BJ (cell line): ENCODE measurements at places on chromosomes 2 and 18.

DNA sequence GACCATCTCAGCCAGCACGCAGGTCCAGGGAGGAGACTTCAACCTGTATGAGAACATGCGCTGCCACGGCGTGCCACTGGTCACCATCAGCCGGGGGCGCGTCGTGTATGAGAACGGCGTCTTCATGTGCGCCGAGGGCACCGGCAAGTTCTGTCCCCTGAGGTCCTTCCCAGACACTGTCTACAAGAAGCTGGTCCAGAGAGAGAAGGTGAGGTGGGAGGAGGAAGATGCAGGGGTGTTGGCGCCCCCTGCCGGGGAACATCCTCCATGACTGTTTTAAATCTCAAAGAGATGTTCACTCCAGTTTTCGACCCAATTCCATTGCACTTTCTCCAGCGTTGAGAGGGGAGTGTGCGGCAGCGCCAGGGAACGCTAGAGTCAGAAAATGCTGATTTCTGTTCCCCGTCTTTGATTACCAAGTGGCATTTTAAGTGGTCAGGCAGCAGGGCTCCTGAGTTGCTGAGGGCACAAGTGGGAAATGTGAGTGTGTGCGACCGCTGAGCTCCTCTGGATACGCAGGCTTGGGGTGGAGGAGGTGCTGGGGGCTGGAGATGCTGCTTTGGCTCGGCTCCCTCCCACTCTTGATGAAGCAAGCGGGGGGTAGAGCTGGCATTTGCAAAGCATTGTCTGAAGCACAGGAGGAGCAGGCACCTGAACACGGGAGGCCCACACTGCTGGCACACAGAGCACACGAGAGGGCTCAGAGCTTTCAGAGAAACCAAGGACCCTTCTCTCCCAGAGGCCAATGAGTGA is 27.7 kb upstream of the MAPRE3 start:
- no peak for DNase-seq

- DNase-seq = no peak
These were observed 34.6 kb upstream of the RAB1A start for GRCh38 chr2:65164426-65164891.

DNA sequence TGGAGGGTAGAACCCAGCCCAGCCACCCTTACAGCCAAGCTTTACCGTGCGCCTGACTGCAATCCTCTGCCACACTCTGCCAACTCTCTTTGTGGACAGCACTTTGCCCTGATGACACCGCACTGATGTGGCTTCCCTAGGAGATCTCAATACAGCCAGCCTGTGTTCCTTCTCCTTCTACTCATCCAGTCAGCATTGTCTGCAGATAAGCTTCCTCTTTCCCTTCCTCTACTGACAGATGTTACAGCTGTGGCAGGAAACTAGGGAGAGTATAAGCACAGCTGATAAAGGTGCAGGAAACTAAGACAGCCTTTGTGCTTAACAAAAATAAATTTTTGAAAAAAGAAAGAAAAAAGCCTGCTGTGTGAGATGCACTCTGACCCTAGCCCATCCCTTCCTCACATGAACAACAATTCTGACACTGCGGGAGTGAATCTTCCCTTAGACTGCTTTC is 25.0 kb downstream of the CEP68 start:
- DNase-seq = no peak

DNA sequence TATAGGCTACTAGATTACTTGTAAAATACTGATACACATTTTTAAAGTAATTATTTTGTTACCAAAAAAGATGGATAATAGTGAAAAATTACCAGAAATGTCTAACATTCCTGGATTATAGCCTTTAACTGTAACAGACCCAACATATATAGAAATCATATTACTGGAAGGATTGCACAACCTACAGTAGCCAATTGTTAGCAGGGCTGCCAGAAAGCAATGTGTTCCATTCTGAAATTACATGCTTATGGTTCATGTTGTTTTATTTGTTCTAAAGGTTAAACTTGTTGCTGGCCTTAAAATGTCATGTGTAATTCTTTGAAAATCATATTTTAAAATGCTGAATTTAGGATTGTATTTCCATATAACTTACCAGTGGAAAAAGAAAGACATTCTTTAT is 793.6 kb upstream of the ACVR2A start:
- DNase-seq = no peak

DNA sequence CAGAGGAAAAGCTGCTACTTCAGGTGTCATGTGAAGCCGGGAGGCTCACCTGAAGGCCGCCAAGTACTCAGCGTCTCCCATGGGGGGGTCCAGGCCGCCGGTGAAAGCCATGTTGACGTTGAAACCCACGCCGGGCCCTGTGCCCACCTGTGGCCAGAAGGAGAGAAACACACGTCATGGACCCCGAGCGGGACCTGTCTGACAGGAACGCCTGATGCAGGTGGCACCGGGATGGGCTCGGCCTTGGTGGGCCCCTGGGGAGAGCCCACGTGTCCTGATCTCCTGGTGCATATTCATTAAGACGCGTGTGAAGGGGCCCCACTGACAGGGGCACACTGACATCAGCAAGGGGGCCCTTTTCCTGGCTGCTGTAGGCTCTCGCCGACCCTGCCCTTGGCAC is 233.2 kb downstream of the TWIST2 start:
- DNase-seq = no peak

DNA sequence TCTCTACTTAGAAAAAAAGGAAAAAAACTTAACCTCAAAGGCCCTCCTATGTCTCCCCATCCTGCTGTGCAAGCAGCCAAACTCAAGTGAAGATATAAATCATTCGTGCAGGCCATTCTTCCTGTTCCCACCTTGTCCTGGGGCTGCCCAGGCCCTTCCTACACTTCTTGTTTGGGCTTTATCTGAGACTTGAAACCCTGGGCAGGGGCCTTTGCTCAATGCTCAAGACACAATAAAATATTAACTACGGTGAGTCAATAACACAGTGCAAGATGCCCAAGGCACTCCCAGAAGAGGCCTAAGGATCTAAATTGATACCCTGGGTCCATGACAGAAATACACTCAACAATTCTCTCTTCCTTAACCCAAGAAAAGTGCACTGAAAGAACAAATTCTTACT is 67.6 kb downstream of the TBC1D8 start:
- DNase-seq = no peak

DNA sequence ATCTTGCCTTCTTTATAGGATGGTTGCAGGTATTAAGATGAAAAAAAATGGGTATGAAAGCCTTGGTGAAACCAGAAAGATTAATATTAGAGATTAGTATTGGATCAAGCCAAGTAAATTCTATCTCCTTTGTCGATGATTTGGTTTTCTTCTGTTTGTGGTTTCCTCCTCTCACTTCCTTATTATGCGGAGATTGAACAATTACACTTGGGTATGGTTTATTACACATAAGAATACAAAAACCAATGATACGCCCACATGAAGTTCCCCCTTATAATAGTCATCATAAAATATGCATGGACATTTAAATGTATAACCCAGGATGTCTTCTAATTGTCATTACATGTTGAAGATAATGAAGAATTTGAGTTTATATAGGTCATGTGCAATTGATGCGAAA is 4.9 kb downstream of the LTBP1 start:
- no peak for DNase-seq

GRCh38 chr2:226660526-226660925 is 139.1 kb downstream of the IRS1 start:
- DNase-seq = peak; percentile 59

GRCh38 chr2:28287256-28287915 is 105.3 kb upstream of the FOSL2 start:
- peak; percentile 59 for DNase-seq

DNA sequence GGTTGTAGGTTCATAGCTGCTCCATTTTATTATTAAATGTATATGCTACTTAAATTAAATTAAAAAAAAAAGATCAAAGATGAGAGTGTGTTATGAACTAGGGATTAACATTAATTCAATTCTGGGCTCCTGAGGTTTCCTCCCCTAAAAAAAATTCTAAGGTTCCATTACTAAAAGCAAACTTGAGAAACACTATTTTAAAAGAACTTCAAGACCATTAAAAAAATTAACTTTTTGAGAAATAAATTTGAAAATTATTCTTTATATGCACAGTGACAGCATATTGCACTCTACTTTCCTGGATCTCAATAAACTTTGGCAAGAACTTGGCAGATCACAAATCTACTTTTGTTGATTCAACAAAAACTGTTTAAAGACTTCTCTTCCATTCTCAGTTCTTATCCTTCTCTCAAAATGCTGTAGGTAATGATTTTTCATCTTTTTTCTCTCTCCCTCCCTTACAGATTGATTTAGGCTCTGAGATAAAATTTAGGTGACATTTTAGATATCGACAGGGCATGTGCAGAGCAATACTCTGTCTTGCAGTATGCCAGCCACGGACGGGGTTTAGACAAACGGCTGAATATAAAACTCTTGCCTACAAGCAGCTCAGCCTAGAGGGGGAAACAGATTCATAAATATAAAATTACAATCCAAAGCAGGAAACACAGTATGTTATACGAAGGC is 592 bp upstream of the MARS2 start:
- no peak for DNase-seq

DNA sequence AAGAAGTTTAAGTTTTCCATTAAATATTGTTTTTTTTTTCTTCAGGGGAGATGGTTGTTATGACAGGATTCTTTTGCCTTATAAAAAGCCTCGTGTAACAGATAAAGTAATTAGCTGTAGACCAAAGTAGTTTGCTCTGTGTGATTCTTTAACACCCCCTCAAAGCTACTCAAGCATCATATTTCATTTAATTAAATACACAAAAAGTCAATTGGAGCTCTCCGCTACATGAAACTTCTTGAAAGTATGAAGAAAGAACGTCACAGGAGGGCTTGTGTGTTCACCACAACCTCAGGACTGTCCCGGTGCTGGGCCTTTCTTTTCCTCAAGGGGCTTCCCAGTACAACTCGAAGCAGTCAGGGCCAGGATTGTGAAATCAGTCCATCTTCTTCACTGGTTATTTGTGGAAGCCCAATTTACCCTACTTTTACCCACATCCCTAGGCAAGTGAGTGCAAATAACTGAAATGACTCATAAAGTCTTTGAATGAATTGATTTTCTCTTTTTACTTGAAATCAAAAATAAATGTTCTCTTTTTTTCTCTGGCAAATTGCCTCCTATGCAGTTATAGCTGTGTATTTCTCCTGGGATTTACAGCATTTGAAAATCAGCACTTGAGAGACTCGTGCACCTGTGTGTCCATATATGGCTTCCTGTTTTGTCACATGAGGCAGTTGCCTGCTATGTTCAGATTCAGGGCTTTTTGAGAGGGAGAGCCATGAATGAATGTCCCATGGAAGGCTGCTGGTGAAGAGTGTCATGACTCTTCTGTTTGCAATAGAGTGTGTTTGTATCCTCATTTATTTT is 48.6 kb downstream of the LINC00305 start:
- DNase-seq = no peak

GRCh38 chr2:27238976-27239375 is 21.8 kb downstream of the CAD start:
- DNase-seq = no peak

- DNase-seq = no peak
These were observed 678.3 kb downstream of the BCL11A start for GRCh38 chr2:59874971-59875755.

- DNase-seq = no peak
These were observed 88.4 kb upstream of the RMDN2 start for GRCh38 chr2:37836711-37837110.

DNA sequence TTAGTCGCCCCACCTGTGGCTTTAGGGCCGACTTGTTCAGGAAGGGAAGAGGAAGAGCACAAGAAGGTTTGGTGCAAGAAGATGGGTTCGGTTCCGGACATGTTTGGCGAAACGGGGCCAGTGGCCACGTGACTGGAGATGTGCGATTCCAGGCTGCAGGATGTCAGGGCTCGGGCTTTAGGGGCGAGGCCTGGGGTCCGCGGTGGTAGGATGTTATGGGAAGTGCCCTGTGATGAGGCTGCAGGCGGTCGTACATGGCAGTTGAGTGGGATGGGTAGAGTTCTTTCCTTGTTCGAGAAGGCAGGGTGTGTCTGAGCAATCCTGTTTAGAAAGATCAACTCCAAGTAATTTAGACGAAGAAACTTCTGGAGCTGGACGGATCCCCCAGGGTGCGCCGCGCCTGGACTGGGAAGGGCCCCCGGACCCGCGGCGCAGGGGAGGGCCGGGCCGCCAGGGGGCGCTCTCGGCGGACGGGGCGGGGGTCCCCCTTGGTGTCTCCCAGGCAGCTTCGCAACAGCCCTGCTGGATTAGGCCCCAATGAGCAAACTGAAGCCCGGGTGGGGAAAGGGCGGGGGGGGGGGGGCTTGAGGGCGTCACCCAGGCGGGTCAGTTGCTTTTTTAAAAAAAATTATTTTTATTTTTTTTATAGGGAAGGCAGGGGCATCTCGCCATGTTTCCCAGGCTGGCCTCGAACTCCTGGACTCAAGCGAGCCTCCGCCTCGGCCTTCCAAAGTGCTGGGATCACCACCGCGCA is 17.2 kb upstream of the SDC1 start:
- DNase-seq = no peak

- DNase-seq = no peak
These were observed 805.6 kb downstream of the DPP10 start for GRCh38 chr2:115248066-115248465.
